ENCODE measurements at places on chromosomes 2 and 18.

DNA sequence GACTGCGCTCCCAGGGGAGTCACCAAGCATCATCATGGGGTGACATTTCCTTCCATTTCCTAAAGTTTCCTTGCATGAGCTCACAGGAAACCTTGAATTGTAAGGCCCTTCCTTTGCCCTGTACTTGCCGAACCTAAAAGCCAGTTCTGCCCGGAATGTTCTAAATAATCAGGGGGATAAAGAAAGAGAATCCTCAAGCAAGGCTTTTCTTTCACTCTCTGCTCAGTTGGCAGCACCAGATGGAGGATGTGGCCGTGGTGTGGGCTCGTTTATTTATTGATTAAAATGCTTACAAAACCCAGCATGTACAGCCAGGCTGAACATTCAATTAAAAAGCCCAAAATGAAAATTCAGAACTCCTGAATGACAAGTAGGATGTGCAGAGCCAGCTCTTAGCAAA is 170.5 kb downstream of the SH3RF3 start:
- no peak for DNase-seq

GRCh38 chr2:23478087-23478932 is 93.3 kb downstream of the KLHL29 start:
- no peak for DNase-seq

DNA sequence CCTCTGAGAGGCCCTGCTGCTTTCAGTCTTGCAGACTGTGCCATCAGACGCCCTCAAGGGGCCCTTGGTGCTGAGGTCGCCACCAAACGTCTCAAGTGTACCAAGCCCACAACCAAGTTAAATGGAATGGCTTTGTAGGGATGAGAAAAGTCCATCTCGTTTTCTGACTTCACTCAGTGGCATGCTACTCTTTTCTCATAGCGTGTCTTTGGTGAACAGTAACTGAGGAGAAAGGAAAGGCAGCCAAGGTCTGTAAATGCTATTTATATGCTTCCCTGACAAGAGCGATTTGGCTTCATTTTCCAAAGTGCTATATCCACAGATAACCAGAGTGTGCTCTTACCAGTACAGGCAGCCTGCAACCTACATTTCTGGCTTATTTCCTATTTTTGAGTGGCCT is 123.0 kb downstream of the MTX2 start:
- no peak for DNase-seq

DNA sequence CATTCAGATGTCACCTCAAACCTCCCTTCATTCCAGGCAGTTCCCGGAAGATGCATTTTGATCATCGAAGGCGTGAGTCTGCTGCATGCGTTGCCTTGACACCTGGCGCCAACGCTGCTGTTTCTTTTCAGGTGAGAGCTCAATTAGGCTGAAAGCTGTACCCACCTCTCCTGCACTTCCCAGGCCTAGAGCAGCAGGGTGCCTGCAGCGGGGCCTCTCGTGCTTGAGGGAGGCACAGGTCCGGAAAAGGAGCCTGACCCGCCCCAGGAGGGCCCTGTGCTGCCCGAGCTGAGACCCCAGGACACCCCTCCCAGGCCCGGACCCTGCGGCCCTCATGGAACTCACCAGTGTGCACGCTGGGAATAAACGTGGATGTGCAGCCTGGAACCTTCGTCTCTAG is 31.4 kb upstream of the KCNG2 start:
- DNase-seq: no peak

GRCh38 chr2:43495727-43496126 is 100.1 kb downstream of the THADA start:
- no peak for DNase-seq

- DNase-seq: no peak
Measured at GRCh38 chr18:47118981-47119380, 31.3 kb downstream of the HDHD2 start.

GRCh38 chr18:79422783-79423165 is 27.0 kb downstream of the NFATC1 start:
- DNase-seq: no peak

DNA sequence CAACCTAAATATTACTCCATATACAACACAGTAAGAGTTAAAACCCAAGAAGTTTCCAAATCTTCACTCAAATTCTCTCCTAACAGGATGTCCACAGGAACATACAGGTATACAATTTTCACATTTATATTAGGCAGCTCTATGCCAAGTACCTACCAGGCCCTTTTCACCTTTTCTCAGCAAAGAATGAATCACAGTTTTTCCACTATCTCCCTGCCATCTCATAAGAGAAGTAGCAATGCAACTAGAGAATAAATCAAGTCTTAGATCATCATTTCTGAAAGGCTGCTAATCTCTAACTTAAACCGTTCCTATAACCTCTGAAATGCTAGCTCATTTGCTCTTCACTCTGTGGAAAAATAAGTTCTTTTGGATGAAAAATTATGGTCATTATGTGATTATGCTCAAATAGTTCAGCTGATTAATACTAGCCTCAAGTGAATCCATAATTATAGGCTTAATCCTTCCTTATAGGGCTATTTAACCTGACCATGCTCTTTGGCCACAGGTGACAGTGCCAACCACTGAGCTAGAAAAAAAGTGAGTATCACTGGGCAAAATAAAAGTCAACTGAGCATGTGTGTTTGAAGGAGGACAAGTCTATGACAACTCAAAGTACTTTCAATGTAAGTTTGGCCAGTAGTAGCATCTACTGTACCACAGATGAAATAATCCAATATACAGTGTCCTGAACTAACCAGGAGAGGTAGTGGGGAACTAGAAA is 79.7 kb downstream of the COBLL1 start:
- DNase-seq: no peak

GRCh38 chr2:19287324-19287723 is 71.1 kb downstream of the OSR1 start:
- DNase-seq: no peak

- DNase-seq: no peak
Measured at GRCh38 chr2:177328056-177328455, 63.5 kb upstream of the NFE2L2 start.
